Neural crest cell (in vitro differentiated cells): ENCODE measurements at places on chromosomes 7 and 10. TPM values are rescaled to one million over a fixed set of nuclear protein-coding genes. Genes with fewer than 3 reads are reported as not detected.

GRCh38 chr7:100434297-100435144, 1.8 kb downstream of the PPP1R35 start:
- H3K27ac ChIP-seq: no peak overlapping the region
- H3K27me3 ChIP-seq: peaks cover 12% of the 10 kb centered on the region
- peak overlapping the region; percentile 94 for H3K4me3 ChIP-seq
- DNase-seq: no peak
- H3K36me3 ChIP-seq: peaks cover 23% of the 10 kb centered on the region

DNA sequence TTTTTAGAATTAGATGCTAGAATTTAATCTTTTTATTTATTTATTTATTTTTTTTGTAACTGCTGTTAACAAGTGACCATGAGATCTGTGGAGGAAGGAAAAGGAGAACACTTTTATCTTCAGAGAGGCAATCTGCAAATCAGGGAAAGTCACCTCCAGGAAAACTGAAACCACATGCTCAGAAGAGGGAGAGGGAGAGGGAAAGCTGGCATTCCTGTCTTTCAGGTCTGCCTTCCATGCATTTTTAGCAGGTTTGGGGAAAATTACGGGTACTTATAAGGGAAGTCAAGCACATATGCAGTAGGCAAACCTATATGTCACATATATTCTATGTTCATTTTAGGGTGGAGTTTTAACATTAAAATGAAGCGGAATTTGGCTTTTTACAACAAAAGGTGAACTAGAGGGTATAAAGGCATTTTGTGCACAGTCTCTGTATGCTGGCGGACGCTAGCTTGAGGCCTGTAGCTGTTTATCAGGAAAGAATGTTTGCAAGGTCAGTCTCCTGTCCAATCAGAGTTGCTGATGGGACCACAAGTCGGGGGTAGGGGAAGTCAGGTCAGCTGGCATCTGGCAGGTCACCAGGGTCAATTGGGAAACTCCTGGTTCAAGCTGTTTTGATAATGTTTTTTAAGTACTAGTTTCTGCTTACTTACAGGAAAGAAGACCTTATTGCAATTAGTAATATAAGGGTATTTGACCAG, 333.5 kb downstream of the GPR158 start:
- no peak overlapping the region for H3K27ac ChIP-seq
- H3K4me3 ChIP-seq: no peak overlapping the region
- no peaks in the 10 kb centered on the region for H3K27me3 ChIP-seq
- no peak for DNase-seq

DNA sequence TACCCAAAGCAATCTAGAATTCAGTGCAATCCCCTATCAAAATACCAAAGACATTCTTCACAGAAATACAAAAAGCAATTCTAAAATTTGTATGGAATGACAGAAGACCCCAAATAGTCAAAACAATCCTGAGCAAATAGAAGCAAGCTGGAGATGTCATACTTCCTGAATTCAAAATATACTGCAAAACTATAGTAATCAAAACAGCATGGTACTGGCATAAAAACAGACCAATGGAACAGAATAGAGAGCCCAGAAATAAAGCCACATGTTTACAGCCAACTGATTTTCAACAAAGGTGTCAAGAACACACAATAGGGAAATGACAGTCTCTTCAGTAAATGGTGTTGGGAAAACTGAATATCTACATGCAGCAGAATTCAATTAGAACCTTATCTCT, 124.1 kb upstream of the AGK start:
- H3K36me3 ChIP-seq: peaks cover 6% of the 10 kb centered on the region
- peaks cover 2% of the 10 kb centered on the region for H3K27me3 ChIP-seq
- no peak for DNase-seq
- H3K4me1 ChIP-seq: peaks cover 20% of the 10 kb centered on the region
- no peak overlapping the region for H3K4me3 ChIP-seq

DNA sequence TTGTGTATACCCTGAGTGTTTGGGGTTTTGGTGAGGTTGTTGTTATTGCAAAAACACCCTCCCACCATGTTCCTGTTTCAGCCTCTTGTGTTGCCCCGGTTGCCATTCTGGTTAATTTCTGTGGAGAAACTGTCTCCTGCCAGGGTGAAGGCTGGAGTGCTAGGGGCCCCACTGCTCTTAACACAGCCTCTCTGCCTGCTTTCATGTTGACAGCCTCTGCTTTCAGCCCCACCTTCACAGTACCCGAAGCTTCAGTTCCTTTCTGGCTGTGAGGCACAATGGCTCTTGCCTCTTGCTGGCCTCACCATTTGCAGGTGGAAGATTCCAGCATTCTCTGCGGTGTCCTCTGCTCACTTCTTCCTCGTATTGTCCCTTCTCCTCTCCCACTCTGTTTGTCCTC, 19.2 kb downstream of the SLC18A2 start:
- H3K36me3 ChIP-seq: no peaks in the 10 kb centered on the region
- H3K4me1 ChIP-seq: peaks cover 32% of the 10 kb centered on the region
- no peak for DNase-seq
- H3K27ac ChIP-seq: no peak overlapping the region
- H3K4me3 ChIP-seq: no peak overlapping the region
- peaks cover 28% of the 10 kb centered on the region for H3K27me3 ChIP-seq

GRCh38 chr7:1942941-1943289, 272.8 kb downstream of the ELFN1 start:
- no peak for DNase-seq
- H3K27me3 ChIP-seq: no peaks in the 10 kb centered on the region
- H3K36me3 ChIP-seq: peaks cover 5% of the 10 kb centered on the region
- peaks cover 30% of the 10 kb centered on the region for H3K4me1 ChIP-seq

DNA sequence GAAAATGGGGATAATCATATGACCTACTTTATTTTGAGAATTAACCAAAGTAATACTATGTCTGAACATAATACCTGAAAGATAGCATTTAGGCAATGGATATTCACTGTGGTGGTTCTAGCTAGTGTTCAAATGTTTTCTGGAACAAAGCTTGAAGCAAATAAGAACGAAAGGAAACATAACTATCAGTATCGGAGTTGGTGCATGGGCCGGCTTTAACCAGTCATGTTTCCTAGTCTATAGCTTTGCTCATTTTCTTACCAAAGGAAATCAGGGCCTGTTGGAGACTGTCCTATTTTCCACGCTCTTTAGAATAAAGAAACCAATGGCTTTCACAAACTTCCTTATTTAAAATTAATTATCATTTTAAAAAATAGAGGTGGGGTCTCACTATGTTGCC, 8.9 kb downstream of the IL2RA start:
- no peak overlapping the region for H3K4me3 ChIP-seq
- peaks cover 27% of the 10 kb centered on the region for H3K27me3 ChIP-seq
- H3K4me1 ChIP-seq: no peaks in the 10 kb centered on the region

- peak overlapping the region; percentile 84 for H3K4me3 ChIP-seq
- peaks cover 40% of the 10 kb centered on the region for H3K4me1 ChIP-seq
- DNase-seq: peak; percentile 30
- peaks cover 31% of the 10 kb centered on the region for H3K27me3 ChIP-seq
- H3K36me3 ChIP-seq: no peaks in the 10 kb centered on the region
Observed at GRCh38 chr10:97499561-97500296, 1.0 kb downstream of the UBTD1 start.

CYP26A1 gene
- total RNA-seq: 0.23 and 0.30 TPM in 2 replicates

- peaks cover 22% of the 10 kb centered on the region for H3K27me3 ChIP-seq
- peak overlapping the region; percentile 99 for H3K4me3 ChIP-seq
- DNase-seq: no peak
- peaks cover 32% of the 10 kb centered on the region for H3K4me1 ChIP-seq
- peaks cover 3% of the 10 kb centered on the region for H3K36me3 ChIP-seq
Observed at GRCh38 chr7:139230484-139230773, 608 bp upstream of the UBN2 start.

- H3K27me3 ChIP-seq: no peaks in the 10 kb centered on the region
- H3K27ac ChIP-seq: no peak overlapping the region
- DNase-seq: no peak
- no peak overlapping the region for H3K4me3 ChIP-seq
- no peaks in the 10 kb centered on the region for H3K36me3 ChIP-seq
Observed at GRCh38 chr10:60003651-60004523, 97.5 kb upstream of the CCDC6 start.

DBNL gene
- 74.1 and 74.6 TPM in 2 replicates for total RNA-seq
